CD4-positive, alpha-beta T cell treated with Interleukin-15 for 1 hour (primary cell): ENCODE measurements at places on chromosomes 12 and 14.

GRCh38 chr14:55416866-55417265 lies 5.2 kb upstream of the ATG14 start:
- no peak for DNase-seq

GRCh38 chr12:80472911-80473500 lies 29.0 kb downstream of the PTPRQ start:
- no peak for DNase-seq

- DNase-seq: peak; percentile 67
Observed at GRCh38 chr14:21923820-21924219, 250.2 kb upstream of the OR4E1 start.

DNA sequence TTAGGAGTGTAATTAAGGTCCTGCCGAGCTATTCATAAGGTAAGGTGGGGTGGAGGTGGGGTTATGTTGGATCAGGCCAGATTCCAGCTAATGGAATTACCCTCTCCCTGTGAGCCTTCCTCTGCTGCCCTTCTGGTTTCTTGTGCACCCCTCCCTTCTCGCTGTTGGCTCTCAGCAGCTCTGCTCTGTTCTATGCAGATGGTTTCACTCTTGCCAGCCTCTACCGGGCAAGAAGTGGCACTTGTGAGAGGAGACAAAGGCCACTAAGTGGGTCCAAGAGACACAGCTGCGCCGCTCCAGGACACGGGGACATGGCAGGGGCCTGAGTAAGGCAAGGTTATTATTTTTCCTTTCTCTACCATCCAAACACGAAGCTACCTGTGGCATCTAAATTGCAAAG lies 334.4 kb downstream of the EMP1 start:
- no peak for DNase-seq

DNA sequence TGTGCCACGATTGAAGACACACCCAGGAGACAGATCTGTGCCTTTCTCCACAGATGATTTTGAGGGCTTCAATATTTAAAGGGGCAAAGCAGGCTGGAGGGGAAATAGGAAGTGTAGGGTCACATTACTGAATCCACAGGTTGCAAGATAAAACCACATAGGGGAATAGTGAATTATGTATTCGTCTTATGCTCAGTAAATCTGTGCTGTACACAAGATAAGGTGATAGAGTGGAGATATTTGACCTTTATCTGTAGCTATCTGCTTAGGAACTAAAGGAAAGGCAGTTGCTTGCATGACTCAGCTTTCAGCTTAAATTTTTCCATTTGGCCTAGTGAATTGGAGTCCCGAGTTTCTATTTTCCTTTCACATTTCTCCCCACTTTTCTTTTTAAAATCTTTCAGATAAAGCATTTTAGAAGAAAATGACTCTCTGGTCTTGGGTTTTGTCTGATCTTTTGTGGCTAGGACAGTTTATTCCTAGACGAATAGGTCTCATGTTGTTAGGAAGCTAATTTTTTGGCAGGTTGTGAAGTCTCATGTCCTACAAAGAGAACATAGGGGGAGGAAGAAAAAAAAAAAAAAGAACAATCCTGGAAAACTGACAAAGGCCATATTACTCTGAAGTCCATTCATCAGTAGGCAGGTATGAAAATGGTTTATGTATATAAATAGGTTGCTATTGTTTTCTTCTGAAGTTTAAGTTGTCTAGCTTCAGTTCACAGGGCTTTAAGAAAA lies 55.4 kb downstream of the FBXO33 start:
- no peak for DNase-seq

- DNase-seq: peak; percentile 78
Observed at GRCh38 chr12:55072083-55072482, 52.3 kb downstream of the NEUROD4 start.

DNA sequence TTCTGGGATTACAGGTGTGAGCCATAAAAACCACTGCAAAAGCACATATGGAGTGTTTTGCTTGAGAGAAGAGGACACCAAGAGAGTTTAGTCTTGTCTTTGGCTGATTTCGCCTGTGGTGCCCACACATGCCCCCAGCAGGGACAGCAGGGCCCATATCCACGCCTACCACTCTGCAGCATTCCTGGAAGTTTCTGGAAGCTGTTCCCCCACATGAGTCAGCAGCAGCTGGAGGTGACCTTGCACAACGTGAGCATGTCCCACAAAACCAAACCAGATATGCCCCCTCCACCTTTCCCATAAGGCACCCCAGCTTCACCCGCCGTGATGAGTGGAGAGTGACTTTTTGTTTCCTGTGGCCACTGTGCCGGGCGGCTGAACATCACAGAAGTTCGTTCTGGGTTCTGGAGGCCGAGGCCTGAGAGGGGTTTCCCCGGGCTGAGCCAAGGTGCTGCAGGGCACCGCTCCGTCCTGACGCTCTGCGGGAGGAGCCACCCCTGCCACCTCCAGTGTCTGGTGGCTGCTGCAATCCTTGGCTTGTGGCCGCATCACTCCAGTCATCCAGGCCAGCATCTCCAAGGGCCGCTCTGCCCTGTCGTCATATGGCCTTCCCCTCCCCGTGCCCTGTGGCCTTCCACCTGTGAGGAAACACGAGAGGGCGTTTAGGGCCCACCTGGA lies 4.7 kb downstream of the ASPG start:
- no peak for DNase-seq

GRCh38 chr14:102754370-102755262 lies 22.6 kb upstream of the TRAF3 start:
- DNase-seq: no peak

DNA sequence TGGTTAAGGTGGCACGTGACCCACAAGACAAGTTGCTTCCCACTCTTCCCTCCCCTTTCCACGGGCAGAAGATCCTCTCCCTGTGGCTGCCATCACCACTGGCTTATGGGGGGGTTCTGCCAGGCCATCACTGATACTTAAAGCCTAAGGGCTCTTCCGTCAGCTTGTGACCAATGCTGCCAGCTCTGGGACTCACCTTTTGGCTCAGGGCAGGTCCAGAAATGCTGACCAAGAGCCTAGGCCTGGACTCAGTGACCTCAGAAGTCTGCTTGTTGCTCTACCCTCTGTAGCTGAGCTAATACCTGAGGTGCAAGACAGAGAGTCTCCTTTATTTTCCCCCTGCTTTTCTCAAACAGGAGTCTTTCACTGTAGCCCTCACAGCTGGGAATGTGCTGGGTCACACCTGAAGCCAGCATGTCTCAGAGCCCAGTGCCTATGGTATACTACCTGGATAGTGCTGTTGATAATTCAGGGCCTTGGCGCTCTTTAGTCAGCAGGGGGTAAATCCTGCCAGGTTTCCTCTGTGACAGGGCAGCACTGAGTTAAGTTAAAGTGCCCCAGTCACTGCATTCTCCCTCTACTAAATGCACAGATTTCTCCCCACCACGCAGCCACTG lies 19.7 kb downstream of the FGD4 start:
- DNase-seq: no peak

- no peak for DNase-seq
Observed at GRCh38 chr12:66786531-66787308, 107.8 kb upstream of the GRIP1 start.

DNA sequence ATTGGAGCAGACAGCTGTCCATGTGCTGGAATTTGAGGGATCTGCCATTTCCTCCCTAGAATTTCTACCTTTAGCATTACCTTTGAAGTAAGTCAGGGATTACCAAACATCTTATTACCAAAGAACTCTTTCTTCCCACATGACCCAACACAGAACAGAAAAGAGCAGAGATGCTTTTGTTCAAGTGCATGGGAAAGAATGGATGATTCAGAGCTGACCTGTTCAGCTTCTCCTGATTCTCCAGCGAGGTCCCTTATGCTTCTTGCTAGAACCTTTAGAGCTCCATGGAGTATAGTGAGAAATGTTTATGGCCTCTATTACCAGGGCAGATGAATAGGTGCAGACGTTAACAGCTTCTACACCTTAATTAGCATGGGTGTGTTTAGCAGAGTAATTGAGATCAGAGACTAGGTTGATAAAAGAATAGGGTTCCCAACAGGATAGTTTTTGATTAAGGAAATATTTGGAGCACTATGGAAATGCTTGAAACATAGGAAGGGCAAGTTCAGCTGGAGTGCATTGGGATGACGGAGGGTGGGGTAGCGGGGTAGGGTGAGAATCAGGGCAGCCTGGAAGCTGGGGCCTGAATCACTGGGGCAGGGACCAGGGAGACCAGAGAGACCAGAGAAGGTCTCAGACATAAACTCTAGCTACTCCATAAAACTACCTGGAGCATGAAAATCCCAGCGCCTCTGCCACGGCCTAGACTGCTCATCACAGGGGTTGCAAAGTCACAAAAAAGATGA lies 223.7 kb downstream of the CACNA1C start:
- no peak for DNase-seq

GRCh38 chr14:20329355-20329754 lies 3.7 kb downstream of the CCNB1IP1 start:
- no peak for DNase-seq

DNA sequence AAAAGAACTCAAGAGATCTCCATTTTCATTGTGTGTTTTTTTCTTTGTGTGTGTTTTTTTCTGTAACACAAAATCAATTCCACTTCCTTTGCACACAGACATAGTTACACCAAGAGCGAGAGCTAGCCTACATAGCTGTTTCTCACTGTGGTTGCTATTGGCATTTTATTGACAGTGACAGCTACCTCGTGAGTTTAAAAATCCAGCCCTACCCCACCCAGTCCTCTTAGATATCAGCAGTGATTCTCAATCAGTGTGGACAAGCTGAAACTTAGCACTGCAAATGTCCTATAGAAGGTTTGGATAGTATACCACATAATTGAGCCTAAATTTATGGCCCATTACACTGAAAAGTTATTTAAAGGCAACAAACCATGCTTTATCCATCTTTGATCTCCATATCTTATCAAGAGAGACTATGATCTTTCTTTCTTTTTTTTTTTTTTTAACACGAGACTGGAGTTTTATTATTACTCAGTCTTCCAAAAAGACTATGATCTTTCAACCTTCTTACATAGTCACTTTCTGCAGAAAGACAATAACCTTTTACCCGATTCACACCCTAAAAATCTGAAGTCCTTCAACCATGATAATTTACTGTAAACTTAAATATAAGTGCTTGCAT lies 46.8 kb downstream of the ATP2B1 start:
- no peak for DNase-seq

GRCh38 chr12:106280106-106280505 lies 22.4 kb upstream of the TCP11L2 start:
- no peak for DNase-seq

- peak; percentile 47 for DNase-seq
Observed at GRCh38 chr12:32302218-32303173, 96.9 kb upstream of the FGD4 start.

DNA sequence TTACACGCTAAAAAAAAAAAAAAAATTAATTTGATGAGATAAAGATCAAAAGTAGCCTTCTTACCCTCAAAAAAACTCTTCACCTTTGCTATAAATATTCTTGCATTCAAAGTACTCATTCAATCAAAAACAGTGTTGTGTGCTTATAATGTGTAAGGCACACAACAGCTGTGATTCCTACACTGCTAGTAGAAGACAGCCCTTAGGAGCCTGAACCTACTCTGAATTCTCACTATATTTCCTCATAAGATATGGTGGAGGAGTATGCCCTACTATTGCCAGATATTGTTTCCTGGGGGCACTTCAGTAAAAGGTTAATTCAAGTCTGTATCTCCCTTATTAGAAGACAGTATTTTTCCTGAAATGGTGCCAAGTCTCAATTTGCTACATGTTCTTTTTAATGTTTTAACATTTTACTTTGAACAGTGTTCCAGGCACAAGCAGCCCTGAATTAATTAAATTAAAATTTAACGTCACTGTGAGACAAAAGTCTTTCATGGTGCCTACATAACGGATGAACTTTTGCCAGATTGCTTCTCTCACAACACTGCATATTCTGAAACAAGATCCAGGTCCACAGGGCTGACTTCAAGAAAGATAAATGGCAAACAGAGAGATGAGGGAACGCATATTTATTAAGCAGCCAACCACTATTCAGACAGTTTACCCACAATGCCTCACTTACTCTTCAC lies 19.3 kb downstream of the PPP2R5E start:
- DNase-seq: no peak

- no peak for DNase-seq
Observed at GRCh38 chr12:128661226-128661569, 162.6 kb downstream of the SLC15A4 start.

GRCh38 chr14:24721775-24722174 lies 87.8 kb upstream of the GZMB start:
- DNase-seq: no peak

- no peak for DNase-seq
Observed at GRCh38 chr12:92546259-92546634, 156.5 kb upstream of the PLEKHG7 start.

DNA sequence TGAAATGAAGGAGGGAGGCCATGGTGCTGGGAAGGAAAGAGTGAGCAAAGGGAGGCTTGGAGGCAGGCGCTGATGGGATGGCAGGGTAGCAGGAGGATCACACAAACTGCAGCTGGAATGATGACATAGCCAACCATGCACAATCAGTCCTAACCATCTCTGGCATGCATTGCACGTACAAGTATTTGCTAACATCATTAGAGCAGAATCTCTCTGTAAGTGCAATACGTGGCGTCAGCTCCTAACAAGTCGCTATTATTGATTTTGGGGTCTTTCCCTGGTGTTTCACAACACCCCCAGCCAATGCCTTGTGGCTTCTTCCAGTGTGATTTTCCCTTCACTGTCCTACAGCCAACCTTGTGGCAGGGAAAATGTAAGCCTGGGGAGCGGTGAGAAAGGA lies 18.5 kb downstream of the BDKRB1 start:
- no peak for DNase-seq

DNA sequence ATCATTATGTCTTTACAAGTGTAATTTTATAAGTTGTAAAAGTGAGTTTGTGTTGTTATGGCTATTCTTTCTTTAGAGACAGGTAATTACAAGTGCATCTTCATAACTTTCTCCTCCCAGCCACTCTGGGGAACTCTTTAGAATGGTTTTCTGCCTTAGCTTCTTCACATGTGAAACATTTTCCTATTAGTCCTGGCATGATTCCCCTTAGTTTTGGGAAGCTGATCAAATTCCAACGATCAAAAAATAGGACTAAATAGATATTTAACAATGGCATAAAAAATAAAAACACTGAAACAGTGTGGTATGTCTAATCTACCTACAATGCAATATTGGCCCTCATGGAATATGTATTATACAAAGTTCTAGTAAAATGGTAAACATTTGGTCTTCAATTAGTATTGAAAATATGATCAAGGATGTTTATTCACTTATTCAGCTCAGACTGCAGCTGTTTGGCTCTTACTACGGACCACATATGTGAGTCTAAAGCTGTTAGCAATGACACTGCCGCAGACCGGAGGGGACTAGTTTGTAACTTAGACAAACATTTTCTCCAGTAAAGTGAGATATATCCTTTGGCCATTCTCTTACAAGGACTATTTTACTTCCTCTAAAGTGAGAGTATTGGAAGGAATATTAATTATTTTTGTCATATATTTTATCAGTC lies 890.8 kb upstream of the USP15 start:
- DNase-seq: no peak

- no peak for DNase-seq
Observed at GRCh38 chr12:2083561-2083960, 30.8 kb downstream of the CACNA1C start.
